ENCODE measurements at places on chromosomes 11 and 22.

- DNase-seq = no peak
Observed at GRCh38 chr11:119190531-119190930, 5.3 kb downstream of the NHERF4 start.

- peak; percentile 38 for DNase-seq
Observed at GRCh38 chr11:90134478-90135003, at the start of gene NAALAD2. NAALAD2 (plus strand) TSS chr11:90134663; CDS start chr11:90134759, 96 bp downstream.

- DNase-seq = peak; percentile 59
Observed at GRCh38 chr11:82733444-82734119, at the start of gene FAM181B. FAM181B (minus strand) TSS chr11:82733864; CDS start chr11:82733729, 135 bp downstream.

DNA sequence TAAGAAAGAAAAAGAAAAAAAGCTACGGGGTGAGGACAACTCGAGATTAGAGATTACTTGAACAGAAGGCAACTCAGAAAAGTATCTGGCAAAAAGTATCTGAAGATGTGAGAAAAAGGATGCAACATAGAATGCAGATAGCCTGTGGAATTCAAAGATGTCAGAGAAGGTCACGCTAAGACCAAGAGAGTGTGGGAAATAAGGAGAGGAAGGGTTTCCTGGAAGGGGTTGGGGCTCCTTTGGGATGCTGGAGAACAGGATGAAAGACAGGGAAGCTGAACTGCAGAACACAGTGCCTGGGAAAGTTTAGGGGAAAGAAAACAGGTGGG lies 1.2 kb downstream of the GUCY1A2 start:
- DNase-seq = no peak

- DNase-seq = no peak
Observed at GRCh38 chr11:34331736-34332135, 26.1 kb downstream of the ABTB2 start.

- DNase-seq = no peak
Observed at GRCh38 chr11:87144252-87144651, 106.5 kb downstream of the TMEM135 start.

GRCh38 chr22:37636186-37636948 lies 3.1 kb upstream of the SH3BP1 start:
- DNase-seq = no peak

- DNase-seq = peak; percentile 12
Observed at GRCh38 chr22:37193629-37194191, 5.7 kb upstream of the C1QTNF6 start.

DNA sequence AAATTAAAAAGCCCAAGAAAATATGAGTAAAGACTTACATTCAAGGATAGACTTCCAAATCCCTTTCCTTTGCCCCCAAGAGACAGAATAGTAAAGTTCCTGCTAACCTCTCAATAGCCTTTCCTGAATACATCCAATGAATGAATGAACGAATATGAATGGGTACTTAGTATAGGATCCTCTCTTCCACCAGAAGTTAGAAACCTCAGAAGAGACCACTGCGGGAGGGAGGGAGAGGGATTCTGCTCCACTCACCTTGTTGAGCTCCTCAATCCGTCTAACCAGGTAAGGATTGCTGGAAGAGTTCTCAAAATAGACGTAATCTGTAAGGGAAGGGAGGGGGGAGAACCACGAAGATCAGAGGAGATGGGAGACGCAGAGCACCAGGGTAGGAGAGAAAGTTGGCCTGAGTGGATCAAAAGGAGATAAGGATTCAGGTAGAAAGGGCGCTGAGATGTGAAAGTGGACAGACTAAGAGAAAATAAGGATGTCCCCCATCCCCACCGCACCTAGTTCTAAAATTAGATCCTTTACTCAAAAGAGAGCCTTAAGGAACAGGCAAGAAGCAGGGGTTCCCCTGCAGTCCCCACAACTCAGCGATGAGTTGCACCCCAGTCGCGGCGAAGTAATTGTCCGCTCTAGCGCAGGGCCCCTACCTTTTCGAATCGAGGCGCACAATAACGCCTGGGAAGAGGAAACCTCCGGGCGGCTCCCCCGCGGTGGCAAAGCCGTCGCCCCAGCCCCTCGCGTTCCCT lies 1.1 kb downstream of the MTA2 start:
- DNase-seq = no peak

DNA sequence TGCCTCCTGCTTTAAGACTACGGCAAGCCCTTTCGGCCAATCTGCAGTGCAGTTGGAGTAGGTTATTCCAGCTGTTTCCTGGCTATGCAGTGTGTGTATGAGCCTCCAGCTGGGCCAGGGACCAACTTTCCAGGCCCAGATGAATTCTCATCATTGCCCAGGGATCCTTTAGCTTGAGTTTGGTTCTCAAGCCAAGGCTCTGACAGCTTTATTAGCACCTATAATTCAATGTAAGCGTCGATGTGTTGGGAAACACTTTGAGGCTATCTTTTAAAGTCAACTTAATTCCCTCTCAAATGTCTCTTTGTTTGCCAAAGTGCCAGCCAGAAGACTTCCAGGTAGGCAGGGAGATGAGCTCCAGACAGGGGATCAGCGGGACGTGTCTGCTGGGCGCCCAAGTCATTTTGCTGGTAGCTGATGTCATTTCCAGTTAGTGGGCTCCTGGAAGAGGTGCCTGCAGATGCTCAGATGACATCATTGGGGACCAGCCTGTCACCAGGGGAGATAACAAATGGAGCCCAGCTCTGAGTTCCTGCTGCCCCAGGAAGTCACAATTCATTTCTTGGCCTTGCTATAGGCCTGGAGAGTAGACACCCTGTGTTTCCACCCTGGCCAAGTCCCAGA lies 520.4 kb downstream of the SOX6 start:
- DNase-seq = no peak

DNA sequence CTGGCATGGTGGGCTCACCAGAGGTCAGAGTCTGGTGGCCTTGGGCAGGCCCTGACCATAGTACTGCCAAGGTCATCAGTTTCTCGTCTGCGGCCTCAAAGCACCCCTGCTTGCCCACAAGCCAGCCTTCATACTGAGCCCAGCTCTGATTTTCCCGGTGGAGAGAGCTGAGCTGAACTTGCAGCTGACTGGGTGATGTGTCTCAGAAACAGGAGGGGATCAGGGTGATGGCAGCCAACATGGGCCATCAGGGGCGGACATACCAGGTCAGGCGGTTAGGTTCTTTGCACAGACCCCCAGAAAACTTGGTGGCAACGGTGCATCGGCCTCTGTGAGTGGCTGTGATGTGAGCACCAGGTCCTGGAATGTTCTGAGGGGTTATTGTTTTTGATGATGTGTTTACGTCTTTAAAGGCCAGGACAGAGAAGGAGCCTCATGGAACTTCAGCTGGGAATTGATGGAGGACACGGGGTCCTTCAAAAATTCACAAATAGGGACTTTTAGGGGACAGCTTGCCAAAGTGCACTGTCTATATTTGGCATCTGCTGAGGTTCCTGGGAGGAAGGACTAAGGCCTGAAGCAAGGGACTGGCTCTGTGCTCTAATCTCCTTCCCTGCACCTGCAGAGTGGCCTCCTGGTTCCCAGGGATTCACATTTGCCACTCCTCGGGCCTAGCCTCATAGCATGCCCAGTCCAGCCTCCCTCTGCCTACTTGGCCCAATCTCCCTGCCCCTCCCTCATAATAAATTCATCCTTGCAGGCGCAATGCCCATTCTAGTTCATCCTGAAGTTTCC lies 131.2 kb downstream of the OSBP2 start:
- peak; percentile 17 for DNase-seq

DNA sequence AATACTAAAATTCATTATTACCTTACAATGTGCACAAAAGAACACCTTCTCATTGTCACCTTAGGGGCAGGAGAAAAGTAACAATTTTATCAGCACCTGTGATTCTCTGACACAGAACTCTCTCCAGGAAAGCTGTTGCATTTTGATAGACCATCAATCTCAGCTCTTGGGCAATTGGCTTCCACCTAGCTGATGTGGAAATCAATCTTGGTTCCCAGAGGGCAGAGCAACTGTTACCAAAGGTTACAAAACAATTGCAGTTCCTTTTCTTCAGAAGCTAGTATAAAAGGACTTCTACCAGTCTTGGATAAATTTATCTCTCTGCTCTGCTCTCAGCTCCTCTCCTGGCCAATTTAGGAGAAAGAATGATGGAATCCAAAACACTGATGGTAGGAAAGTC lies 157.8 kb upstream of the DDI1 start:
- peak; percentile 32 for DNase-seq

DNA sequence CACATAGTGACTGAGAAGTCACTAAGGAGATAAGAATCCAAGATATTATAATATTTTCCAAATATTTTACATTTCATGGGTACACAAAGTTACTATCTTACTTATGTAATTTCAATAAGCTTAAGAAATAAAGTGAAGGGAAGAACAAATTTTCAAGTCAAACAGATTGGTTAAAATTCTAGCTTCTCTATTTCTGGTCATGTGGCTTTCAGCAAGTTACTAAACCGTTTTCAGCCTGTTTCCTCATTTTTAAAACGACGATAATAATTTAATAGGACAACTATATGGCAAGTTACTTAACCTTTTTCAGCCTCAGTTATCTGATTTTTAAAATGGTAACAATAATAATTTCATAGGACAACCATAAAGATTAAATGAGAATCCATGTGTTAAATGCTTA lies 15.6 kb downstream of the DCUN1D5 start:
- no peak for DNase-seq

GRCh38 chr11:70397336-70397982 lies 870 bp upstream of the CTTN start:
- no peak for DNase-seq

GRCh38 chr11:27237643-27238042 lies 125.4 kb downstream of the CCDC34 start:
- DNase-seq = no peak

DNA sequence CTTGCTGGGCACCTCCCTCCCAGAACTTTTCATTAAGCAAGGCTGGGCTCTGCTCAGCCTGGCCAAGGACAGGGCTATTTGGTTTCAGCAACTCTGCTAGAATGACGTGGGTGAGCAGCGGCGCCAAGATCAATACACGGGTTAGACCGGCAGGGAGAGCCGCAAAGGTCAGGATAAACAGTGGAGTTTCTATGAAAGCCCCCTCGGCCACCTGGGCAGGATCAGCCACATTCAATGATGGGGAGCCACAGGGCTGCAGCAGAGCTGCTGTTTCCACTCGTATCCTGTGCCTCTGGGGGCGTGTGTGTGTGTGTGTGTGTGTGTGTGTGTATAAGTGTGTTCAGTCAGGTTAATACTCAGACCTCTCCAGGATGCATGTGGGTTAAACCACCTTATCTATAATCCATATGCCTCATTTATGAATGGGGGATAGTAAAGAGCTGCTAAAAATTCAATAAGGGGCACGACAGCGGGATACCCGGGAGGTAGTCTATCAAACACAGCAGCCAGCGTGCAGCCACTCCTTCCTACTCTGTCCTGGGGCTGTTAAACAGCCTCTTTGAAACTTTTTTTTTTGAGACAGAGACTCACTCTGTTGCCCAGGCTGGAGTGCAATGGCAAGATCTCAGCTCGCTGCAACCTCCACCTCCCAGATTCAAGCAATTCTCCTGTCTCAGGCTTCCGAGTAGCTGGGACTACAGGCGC lies 34.8 kb downstream of the MYH9 start:
- DNase-seq = peak; percentile 86

GRCh38 chr11:13169709-13170108 lies 107.9 kb upstream of the BMAL1 start:
- no peak for DNase-seq

- DNase-seq = no peak
Observed at GRCh38 chr11:110527146-110527545, 97.4 kb downstream of the FDX1 start.

Data from tibial artery (tissue), 4 donors.